ENCODE measurements at places on chromosomes 16 and 17.

GRCh38 chr16:48047720-48048119, 108.1 kb downstream of the ABCC12 start:
- DNase-seq: no peak

DNA sequence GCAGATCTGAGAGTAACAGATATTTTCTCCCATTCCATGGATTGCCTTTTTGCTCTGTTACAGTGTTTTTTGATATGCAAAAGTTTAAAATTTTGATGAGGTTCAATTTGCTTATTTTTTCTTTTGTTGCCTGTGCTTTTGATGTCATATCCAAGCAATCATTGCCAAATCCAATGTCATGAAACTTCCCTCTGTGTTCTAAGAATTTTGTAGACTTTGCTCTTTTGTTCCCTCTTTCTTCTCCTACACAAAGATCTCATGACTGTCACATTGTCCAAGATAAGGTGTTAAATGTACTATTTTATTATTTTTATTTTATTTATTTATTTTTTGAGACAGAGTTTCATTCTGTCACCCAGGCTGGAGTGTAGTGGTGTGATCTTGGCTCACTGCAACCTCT, 18.9 kb upstream of the KCNH6 start:
- DNase-seq: no peak

- no peak for DNase-seq
These were observed 8.5 kb downstream of the TIMM22 start for GRCh38 chr17:1005361-1005946.

- DNase-seq: no peak
These were observed 25.0 kb upstream of the ZNF750 start for GRCh38 chr17:82864713-82865248.

DNA sequence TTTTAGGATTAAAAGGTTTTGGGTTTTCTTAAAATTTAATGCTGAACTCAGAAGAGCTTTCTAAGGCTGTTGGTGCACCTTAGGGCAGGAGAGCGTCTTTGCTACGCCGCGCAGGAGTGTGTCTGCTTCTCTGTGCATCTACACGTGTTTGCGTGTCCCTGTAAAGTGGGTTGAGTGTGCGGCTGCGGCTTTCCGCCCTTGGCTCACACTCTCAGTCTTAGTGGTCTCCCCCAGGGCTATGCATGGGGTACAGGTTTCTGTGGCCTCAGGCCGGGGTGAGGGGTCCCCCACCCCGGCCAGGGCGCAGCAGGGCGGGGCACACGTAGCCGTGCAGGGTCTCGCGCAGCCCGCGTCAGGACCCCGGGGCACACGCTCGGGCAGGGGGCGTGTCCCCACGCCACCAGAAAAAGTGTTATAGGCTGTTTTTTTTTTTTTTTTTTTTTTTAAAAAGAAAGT, 727 bp upstream of the TENT4B start:
- peak; percentile 47 for DNase-seq

DNA sequence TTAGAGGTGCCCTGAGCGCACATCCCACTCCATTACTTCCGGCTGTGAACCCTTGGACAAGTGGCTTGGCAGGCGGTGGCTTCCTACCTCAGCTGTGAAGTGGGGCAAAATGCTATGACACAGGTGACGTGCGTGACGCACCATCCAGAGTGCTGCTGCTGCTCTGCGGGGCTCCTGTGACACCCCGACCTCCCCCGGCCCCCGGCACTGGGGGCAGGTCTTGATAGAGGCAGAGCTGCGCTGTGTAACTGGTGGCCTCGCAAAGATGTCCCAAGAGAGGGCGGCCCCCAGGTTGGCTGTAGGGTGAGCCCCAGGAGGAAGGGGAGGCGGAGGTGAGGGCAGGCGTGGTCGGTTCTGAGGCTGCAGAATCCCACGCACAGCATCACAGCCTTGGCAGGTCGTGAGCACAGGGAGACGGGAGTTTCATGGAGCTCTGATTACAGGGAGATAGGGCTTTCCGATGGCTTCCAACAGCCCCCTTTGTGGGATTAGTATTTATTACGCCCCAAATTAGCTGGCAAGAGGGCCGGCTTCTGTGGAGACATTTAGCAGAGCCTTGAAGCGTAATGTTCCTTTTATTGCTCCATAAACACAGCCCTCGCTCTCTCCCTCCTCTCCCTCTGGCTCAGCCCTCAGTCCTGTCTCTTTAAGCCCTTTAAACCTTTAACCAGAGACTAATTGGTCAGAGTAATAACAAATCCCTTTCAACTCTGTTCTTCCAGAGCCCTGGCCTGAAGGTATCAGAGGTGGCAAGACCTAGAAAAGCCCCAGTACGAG, 328.1 kb downstream of the C16orf95 start:
- DNase-seq: no peak

DNA sequence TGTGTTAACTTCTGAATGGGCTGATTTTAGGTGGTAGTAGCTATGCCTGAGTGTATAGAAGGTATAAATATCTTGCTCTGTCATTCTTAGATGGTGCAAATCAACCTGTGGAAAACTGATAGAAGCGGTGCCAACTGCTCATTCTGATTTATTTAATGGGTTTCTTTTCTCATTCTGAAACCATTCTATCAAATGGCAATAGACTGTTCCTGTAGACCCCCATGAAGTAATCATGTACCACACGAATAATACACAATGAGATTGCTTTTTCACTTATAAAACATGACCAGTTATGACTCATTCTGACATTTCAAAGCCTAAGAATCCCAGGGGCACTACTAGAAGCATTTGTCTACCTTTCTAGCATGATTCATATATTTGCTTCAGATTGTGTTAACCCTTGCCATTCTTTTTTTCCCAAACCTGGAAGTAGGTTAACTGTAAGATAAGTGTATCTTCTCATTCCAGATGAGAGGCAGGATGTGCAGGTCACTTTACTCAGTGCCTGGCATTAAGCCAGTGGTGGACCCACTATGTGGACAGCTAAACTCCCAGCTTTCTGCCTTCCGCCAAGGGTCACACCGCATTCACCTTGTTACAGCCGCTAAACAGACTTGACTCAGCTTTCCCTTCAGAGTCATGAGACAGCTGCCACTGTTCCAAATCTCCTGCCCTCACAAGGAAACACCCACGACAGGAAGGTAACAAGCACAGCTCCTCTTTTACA, 16.4 kb upstream of the SLC16A11 start:
- DNase-seq: peak; percentile 60

DNA sequence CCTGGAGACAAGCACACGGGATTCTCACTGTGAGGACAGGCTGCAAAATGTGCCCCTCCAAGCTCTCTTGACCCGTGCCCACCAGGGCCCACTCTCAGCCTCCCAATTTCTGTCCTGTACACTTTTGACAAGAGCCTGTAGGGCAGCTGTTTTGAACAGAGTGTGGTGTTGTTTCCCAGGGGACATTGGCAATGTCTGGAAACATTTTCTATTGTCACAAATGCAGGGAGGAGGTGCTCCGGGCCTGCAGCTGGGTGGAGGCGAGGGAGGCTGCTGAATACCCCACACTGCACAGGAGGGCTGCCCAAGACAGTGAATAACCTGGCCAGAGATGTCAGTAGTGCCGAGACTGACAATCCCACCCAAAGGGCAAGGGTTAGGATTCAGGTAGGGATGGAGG, 10.5 kb downstream of the CEP295NL start:
- DNase-seq: no peak

Measured in EL (cell line).